G401 (cell line): ENCODE measurements at places on chromosomes 16 and 17. TPM values are rescaled to one million over a fixed set of nuclear protein-coding genes. Genes with fewer than 3 reads are reported as not detected.

- DNase-seq, result peak; percentile 61
Observed at GRCh38 chr17:65099941-65100315, 37.2 kb upstream of the RGS9 start.

DNA sequence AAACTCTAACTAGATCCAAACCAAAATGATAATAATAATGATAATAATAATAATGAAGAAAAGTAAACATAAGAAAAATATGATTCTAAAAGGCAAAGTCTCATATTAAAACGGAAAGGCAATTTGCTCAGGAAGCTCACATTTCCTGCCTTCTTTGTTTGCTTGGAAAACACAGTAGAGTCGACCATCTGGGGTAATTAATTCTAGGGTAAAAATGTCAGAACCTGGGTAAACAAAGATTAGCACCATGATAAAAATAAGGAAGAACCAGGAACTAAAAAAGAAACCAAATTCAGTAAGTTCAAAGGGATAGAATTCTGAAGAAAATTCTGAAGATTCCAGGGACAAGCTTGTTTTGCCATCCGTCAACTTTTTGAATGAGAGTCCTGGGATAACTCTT, 16.2 kb downstream of the KRABD2 start:
- no peak for DNase-seq

DNA sequence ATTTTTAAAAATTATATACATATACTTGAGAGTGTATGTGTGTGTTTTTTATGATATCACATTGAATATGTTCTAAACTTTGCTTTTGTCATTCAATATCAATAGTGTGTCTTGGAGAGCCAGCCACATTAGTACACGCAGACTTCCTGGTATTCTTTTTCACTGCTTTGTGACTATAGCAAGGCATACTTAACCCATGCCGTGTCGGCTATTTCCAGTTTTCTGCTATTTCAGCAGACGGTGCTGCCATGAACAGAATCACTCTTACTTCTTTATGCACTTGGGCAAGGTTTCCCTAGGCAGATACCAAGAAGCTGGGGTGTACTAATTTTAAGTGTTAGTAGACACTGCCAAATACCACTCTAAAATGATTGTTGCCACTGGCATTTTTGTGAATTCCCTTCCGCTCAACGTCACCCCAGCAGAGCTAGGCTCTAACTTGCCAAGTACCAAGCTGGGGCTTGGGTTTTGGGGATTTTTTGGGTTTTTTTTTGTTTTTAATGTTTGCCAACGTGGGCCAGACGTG, 134.9 kb downstream of the SOCS1 start:
- DNase-seq, result no peak

DNA sequence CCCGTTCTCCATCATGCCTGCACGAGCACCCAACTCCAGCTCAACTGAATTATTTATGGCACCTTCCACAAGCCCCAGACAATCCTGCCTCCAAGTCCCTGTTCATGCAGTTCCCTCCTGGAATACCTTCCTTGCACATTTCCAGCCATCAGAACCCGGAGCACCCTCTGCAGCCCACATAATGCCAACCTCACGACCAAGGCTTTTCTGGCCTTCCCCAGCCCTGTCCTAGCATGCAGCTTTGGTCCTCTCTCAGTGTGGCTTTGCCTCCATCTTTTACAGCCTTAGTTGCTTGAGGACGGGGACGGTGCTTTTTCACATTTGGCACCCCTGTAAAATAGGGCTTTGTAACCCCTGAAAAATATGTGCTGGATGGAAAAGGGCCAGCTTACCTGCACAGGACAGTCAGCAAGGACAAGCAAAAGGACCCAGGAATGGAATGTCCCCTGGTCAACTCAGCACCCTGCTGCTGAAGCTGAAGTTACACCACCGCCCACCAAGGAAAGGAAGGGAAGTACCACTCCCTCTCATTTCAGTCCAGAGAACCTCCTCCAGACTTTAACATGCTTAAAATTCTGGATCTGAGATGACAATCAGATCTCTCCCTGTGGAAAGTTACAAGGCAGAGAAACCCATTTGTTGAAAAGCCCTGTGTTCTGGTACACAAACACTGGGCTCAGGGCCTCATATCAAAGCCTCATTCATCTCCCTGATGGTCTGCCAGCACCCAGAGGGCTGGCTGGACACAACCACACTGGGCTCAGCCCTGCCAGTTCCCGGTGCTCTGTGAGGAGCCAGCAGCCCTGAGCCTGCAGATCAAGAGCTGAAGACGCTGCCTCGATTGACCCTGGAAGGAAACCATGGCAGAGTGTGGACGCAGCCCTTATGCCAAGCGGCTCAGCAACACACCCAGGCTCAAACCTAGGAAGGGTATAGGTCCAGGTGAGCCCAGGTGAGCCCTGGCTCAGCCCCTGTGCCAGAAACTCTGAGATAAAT, 2.9 kb downstream of the SLC39A11 start:
- peak; percentile 88 for DNase-seq

- peak; percentile 73 for DNase-seq
Observed at GRCh38 chr17:43823350-43824084, 9.4 kb downstream of the MPP3 start.

KRTAP4-9 gene
- total RNA-seq, result not detected in 2 replicates

GRCh38 chr16:81060576-81061306, 16.3 kb downstream of the C16orf46 start:
- peak; percentile 70 for DNase-seq
